ENCODE measurements at places on chromosomes 16 and 17.

DNA sequence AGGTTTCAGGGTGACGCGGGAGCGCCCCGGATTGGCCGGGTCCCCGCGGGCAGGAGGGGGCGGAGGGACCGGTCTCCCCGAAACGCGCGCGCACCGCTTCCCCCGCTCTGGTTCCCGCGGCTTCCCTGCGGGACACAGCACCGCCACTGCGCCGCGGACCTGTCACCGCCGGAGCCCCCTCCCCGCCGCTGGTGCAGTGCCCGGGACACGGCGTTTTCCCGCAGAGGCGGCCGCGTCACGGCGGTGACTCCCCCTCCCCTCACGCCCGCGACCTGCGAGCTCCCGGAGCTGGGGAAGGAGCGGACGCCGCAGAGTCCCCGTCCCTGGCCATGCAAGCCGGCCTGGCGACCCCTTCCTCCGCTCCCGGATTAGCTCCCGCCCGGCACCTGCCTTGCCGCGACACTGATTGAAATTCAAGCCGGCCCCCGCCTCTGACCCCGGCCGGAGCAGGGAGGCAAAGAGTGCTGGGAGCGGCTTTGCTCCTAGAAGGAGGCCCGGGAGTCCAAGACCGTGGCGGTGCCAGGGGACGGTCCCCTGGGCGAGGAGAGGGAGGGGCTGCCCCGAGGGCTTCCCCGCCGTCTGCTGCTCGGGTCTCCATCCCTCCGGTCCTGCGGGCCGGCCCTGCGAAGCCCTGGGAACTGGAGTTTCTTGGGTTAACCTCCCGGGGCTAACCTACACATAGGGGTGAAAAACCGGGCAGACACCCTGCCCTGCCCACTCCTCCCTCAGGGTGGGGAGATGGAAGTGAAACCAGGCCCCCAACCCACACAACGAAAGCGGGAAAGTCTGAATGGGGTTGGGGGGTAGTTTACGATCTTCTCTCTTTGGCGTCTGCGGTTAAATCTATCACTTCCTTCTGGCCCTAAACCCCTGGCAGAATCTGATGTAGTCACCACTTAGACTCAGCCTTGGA, 1.0 kb downstream of the RHBDL3 start:
- DNase-seq: no peak

GRCh38 chr17:42240201-42240600, 36.0 kb downstream of the STAT5B start:
- DNase-seq: no peak

DNA sequence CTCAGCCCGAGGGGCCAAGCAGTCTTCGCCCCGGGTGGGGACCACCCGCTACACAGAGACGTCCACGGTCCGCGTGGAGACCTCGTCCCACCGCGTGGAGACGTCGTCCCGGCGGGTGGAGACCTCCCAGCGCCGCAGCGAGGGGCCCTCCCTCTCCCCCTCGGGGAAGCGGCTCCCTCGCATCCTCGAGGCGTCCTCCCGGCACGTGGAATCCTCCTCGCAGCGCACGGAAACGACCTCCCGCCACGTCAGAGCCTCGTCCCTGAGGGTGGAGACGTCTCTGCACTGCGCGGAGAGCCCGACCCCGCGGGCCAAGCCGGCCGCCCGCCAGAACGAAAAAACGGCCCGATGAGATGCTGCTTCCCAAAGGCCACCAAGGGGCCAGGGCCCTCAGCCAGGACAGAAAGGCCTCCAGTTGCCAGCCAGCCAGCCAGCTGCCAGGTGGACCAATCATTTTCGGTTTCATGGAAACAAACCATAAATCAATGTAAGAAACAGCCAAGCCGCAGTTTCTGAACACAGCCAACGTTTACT, 424 bp downstream of the C17orf100 start:
- peak; percentile 57 for DNase-seq

DNA sequence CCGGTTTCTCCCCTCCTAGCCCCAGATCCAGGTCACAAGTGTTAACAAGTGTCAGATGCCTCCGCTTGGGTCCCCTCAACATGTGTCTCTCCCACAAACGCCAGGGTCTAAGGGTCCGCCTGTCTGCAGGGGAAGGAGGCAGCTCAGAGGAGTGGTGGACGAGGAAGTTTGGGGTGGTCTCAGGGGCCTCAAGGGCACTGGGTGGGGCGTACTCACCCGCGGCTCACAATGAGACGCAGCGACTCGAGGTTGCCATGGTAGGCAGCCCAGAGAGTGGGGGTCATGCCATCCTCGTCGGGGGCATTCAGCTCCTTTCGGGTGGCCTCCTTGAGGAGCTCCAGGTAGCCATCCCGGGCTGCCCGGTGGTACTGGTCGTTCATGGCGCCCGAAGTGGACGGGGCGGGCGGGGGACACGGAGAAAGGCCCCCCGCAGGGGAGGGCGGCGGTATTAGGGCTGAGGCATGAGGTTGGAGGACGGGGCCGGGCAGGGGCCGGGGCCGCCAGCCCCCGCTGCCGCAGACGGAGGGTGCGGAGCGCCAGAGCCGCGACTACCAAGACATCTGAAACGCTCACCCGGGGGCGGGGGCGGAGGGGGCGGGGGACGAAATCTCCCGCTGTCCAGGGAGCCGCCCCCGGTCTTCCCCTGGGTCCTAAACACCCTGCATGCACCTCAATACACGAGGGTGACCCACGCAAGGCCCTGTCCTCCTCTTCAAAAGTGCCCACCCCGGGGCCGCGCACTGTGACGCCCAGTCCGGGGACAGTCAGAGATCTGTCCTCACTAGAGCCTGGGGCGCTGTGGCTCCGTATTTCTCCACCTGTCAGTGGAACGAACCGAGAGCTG, at the start of gene USH1G:
USH1G (minus strand) TSS at position 562 of the 844 bp plus-strand sequence; CDS start at position 380, 182 bp downstream.
- DNase-seq: peak; percentile 61

DNA sequence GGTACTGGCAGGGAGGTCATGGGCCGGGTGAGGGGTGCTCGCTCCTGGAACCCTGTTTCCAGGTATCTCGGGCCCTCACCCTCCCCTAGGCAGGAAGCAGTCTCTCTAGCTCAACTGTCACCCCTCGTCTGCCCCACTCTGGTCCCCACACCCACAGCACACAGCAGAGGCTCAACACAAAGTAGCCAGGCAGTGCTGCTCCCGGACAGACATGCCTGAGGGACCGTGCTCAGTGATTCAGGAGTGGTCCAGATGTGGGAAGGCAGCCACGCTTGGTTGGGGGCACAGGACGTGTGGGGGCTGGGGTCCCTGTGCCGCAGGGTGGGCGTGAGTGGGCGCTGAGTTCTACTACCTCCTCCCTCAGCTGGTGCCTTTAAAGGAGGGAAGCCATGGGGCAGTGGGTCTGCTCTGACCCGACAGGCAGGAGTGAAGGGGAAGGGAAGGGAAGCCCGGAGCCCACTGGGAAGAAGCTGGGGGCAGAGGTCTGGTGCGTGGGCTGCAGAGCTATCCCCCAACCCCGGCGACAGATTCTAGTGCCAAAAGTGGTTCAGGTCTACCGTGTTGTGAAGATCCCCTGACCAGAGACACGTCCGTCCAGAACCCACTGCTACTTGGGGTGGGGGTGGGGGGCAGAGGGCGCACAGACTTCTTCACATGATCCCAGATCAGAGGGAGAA, 11.8 kb downstream of the SLC16A3 start:
- DNase-seq: no peak

DNA sequence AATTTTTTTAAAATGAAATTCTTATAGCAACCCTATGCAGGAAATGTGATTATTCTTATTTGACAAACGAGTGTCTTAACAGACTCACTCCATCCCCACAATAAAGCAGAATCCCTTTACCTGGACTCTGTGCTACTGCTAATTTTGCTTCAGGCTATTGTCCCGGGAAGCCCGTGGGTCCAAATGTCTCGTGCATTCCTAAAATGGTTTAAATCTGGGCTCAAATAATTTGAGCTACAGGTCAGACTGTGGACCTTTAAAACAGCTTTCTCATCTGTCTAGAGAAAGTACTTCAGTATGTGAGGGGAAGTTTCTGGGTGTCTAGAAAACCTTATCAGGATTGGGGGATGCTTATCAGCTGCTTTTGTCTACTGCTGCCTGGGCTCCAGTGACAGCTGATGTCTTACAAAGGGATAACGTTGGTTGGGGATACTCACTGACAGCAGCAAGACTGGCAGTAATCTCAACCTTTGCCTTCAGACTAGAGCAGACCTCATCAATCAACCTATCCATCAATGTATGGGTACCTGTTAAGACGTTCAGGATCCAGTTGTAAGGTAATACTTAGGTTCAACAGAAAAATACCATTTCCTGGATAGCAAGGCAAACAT, 197.9 kb upstream of the CDH11 start:
- no peak for DNase-seq
